ENCODE measurements at places on chromosomes 4 and X.
A peak's percentile ranks its signal among the peaks of the same experiment; 100 is the strongest.

GRCh38 chr4:138078253-138078652 lies 163.9 kb downstream of the SLC7A11 start:
- no peak for DNase-seq

DNA sequence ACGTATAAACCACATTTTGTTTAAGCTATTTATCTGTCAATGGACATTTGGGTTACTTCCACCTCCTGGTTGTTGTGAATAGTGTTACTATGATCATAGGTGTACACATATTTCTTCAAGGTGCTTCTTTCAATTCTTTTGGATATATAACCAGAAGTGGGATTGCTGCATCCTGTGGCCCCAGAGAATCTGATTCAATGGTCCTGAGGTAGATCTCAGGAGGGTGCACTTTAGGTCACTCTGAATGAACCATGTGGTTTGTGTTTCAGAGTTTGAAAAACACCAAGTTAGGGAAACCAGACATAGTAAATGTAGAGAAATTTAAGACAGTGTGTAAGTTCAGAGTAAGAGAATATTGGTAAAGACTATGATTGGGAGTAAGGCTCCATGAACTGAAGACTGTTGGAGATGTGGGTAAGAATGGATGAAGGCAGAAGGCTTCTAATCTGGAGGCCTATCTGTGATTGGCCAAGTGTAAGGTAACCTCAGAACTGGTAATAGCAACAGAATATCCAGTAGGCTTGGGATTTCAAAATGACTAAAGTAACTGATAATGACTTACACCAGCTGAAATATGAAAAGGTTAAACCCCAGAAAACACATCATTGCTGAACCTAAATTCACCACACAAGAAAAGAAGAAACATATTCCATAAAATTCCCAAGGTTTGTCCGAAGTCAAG lies 236.9 kb downstream of the CAMK2D start:
- DNase-seq: no peak

- DNase-seq: no peak
Measured at GRCh38 chr4:10783351-10783750, 98.8 kb upstream of the CLNK start.

DNA sequence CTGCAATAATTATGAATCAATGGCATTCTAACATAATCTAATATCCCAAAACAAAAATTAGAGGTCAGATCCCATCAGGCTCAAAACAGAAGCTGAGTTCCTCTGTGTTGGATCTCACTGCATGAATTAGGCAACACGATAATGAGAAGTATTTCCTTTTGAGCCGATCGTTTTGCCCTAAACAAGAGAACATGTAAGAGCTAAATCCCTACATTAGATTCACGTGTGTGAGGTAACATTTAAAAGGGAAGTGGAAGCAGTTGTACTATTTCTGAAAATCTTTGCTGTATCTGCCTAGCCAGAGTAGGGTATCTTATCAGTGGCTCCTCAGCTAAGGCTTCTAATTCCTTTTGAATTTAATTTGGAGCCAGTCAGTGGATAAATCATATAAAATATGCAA lies 115.6 kb downstream of the C4orf51 start:
- DNase-seq: peak; percentile 45

- no peak for DNase-seq
Measured at GRCh38 chr4:142713282-142714030, 132.6 kb downstream of the INPP4B start.

DNA sequence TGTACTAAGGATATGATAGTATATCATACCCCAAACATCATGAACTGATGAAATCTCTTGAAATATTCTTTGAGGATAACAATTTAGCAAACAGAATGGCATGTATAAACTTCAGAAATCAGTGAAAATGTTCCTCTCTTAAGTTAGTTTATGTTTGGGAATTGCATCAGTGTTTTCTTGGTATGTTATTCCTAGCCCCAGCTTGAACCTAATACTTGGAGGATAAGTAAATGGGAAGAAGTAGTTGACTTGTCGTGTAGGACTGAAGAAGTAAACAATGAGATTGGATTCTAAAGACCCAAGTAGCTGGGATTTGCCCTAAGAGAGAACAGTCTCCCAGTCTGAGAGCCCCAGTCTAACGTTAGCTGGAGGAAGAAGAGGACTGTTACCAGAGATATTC lies 355.7 kb downstream of the GALNTL6 start:
- DNase-seq: no peak

- DNase-seq: no peak
Measured at GRCh38 chr4:187268940-187269339, 545.3 kb upstream of the FAT1 start.

GRCh38 chrX:122055460-122055859 lies 1008.0 kb downstream of the GLUD2 start:
- DNase-seq: no peak

DNA sequence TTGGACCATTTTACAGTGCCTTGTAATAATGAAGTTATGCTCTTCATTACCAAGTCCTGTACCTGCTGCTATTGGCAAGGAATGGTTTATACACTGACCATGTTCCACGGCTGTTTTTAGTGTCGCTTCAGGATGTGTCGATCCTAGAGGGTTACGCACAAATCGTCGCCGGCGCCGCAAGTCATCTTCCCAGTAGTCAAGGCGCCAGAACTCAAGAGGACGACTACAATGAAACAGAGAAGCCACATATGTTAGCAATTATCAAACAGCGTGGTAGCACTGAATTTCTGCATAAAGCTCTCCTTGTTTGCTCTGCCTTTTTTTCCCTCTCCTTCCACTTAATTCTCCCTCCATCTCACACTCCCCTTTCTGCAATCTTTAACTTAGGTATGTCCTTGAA lies 17.0 kb downstream of the MAB21L2 start:
- DNase-seq: no peak

- no peak for DNase-seq
Measured at GRCh38 chr4:173253561-173253960, 80.6 kb downstream of the HMGB2 start.

GRCh38 chr4:113692809-113693411 lies 68.6 kb downstream of the CAMK2D start:
- DNase-seq: peak; percentile 40

DNA sequence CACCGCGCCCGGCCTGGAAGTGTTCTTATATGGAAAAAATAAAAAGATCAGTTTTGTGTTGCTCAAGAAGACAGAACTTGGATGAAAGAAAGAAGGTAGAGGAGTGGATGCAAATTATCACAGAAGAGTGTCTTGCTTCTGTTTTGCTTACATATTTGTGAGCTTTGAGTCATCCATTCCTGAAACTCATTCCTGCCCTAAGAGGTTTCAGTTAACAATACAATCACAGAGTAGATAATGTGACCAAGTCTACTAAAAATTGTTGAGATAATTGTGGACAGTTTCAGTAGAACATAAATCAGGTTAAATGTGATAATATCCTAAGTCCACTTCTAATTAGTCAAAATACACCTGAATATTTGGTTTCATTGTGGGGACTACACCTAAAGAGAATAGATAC lies 26.4 kb upstream of the LRCH2 start:
- no peak for DNase-seq

GRCh38 chrX:124042042-124042441 lies 80.5 kb downstream of the STAG2 start:
- no peak for DNase-seq

DNA sequence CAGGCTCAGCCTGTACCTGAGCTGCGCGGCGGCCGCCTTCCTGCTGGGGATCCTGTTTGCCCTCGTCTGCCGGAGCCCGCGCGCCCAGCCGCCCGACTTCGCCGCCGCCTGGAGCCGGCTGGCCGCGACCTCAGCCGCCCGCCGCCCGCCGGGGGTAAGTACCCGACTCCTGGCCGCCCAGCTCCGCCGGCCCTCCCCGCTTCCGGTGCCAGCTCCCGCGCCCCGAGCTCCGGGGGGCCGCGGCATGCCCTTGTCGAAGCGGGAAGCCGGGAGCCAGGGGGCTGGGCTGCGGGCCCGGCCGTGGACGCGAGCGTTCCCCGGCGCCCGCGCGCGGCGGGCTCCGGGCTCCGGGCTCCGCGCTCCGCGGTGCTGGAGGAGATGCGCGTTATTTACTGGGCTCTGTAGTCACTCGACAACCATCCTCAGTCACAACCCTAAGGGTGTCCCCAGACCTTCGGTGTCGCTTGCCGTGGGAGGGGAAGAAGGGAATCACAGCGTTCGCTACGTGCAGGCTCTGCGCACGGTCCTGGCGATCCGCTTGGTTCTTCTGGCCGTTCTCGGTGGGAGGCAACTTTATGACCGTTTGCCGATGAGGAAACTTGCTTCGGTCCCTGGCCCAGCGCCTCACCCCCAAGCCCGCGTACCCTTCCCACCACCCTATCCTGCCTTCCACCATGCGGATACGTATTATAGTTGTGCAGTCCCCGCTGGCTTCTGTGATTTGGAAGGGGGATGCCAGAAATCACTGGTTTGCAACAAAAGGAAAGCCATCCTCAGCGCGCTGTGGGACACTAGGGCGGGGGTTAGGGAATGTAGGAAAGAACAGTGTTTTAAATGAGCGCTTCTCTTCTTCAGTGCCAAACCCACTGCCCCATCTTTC lies 944 bp downstream of the SNX25 start:
- peak; percentile 36 for DNase-seq

GRCh38 chr4:37002625-37003024 lies 241.9 kb upstream of the NWD2 start:
- no peak for DNase-seq

GRCh38 chr4:183760326-183760725 lies 101.2 kb downstream of the TRAPPC11 start:
- no peak for DNase-seq

DNA sequence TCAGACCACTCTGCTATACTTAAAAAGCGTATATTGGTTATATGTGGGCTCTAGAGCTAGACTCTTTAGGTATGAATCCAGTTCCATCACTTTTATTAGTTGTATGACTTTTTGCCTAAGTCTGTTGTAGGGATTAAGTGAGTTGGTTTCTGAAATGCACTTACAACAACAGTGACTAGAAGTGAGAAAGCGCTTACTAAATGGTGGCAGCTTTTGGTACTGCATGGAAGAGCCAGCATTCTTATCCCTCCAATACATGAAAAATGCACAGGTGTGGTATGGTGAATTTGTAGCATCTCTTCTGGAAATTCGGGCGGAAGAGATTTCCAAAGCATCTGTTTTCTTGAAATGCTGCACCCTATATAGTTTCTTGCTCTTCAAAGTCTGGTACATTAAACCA lies 117.1 kb downstream of the SPANXA1 start:
- DNase-seq: no peak

- no peak for DNase-seq
Measured at GRCh38 chrX:38484607-38485498, 76.5 kb upstream of the TSPAN7 start.

Data from inflammatory macrophage treated with lipopolysaccharide for 4 hours (primary cell).